ENCODE measurements at places on chromosomes 13 and 19. TPM values are rescaled to one million over a fixed set of nuclear protein-coding genes. Genes with fewer than 3 reads are reported as not detected.
A peak's percentile ranks its signal among the peaks of the same experiment; 100 is the strongest.

DAND5 gene
- 7.0 TPM for total RNA-seq

ZFP36 gene
- total RNA-seq = 156 TPM

MADCAM1 gene
- 0.41 TPM for total RNA-seq

DNA sequence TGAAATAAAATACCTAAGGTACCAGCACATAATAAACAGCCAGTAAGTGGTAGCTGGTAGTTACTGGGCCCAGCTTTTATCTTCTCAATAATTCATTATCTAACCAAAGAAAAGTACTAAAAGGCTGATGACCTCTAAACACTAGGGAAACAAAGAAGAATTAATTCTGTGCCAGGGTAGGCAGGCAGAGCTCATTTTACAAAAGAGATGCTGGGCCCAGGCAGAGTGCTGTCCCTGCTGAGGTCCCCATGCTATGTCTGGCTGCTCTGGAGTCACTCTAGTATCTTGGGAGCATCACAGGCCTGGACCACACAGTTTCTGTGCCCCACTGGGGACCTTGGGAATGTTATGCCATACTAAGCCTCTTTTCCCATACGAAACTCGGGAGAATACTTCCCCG, 18.2 kb downstream of the ZNF507 start:
- DNase-seq = no peak

KRTDAP gene
- not detected for total RNA-seq

DNA sequence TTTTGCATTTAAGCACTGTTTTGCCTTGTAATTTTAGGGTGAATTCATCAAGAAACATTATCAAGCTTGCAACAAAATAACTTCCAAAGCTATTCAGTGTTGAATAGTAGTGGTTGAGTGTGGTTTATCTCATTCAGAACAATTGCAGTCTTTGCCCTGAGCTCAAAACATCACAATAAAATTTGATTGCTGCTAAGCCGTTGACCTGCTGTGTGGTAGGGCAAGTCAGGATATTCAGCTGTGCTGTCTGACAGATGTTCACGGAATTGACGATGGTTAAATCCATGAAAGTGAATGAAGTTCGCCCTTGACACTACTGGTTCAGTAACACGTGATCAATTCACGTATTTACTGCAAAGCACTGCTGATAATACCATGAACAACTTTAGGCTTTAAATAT, 66.9 kb downstream of the GJA3 start:
- no peak for DNase-seq

DNA sequence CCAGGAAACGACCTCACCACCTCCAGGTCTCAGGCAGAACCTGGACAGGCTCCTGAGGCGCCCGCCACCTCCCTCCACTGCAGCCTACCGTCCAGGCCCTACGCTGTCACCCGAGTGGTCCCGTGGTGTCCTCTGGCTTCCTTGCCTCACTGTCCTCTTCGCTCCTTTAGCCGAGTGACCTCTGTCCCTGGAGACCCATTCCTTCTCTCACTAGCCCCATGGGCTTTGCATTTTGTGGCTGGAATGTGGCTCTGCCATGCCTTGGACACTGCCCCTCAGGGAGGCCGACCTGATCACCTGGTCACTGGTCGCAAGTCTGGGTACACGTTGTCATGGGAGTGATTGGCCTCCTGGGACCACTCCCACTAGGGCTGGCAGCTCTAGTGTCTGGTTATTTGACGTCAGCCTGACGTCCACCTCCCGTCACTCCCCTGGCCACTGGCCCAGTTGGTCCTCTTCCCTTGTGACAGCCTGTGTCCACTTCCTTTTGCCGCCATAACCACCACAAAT, 17.9 kb downstream of the SLC25A42 start:
- DNase-seq = peak; percentile 77

GRCh38 chr19:751501-752341, 809 bp downstream of the MISP start:
- DNase-seq = peak; percentile 59

ANGPTL8 gene
- total RNA-seq = 20.3 TPM
